ENCODE measurements at places on chromosomes 1 and 21. TPM values are rescaled to one million over a fixed set of nuclear protein-coding genes. Genes with fewer than 3 reads are reported as not detected.

DNA sequence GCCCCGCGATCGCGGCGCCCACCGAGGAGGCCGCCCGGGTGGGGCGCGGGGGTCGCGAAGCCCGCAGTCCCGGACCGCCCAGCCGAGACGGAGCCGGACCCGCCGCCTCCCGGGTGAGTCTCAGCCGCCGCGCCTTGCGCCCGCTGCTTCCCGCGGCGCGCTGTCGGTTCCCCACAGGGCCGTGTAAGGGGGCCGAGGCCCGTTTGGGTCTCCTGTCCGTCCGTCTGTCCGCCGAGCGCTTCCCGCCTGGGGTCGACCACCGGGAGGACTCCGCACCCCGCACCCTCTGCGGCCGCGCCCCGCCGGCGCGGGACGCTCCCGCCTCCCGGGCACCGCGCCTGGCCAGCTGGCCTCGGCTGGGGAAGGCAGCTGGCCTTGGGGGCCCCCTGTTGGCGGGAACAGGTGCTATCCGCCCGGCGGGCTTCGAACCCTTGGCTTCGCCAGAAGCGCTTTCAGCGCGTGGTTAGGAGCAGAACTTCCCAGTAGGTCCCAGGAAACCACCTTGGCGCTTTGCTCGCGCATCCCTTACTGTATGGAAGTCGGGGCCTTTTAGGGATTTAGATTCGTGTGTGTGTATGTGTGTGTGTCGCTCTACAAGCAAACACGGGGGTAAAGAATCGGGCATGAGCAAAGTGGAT, 414 bp downstream of the TMEM51 start:
- peak; percentile 83 for DNase-seq

GRCh38 chr1:205604059-205604458, 27.8 kb downstream of the ELK4 start:
- no peak for DNase-seq

DNA sequence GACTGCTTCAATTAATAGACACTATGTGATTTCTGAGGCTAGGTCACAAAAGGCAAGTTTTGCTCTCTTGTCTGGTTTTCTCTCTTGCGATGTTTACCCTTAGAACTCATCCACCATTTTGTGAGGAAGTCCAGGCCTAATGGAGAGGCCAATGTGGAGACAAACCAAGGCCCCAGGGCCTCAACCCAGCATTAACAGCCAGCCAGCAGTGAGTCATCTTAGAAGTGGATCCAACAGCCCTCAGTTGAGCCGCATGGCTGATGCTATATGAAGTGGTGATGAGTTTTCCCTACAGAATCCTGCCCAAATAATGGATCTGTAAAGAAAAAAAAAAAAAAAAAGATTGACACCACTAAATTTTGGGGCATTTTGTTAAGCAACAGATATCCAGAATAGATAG, 95.1 kb downstream of the DNTTIP2 start:
- peak; percentile 58 for DNase-seq

DNA sequence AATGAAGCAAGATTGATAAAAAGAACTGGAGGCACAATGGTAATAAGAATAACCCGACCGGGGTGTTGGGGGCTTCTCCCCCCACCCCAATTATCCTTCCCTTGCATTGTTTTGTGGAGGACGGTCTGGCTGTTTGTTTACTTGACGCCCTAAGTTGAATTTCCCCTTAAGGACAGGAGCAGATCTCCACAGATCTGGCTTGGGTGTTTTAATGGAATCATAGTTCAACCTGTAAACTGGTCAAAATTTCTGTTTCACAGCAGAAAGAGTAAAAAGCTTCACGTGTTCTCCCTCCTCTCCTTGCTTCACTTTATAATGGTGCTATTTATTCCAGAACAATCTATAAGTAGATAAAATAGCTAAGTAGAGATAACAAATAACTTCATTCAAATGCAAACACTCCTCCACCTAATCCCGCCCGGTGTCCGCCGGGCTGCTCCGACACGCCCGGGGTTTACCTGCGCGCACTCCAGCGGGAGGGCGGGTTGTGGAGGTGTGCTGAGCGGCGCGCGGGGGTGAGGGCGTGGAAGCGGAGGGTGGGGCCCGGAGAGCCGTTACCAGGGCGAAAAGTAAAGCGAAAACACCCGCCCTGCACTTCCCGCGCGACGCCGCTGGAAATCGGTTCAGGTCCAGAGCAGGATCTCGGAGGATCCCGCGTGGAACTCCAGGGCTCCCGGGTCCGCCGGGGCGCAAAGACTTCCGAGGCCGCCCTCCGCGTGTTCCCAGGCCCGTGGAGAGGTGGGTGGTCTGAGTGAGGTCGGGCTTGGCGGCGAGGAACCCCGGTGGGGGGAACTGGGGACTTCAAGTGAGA, 2.0 kb upstream of the ATF3 start:
- DNase-seq, result peak; percentile 36

DNA sequence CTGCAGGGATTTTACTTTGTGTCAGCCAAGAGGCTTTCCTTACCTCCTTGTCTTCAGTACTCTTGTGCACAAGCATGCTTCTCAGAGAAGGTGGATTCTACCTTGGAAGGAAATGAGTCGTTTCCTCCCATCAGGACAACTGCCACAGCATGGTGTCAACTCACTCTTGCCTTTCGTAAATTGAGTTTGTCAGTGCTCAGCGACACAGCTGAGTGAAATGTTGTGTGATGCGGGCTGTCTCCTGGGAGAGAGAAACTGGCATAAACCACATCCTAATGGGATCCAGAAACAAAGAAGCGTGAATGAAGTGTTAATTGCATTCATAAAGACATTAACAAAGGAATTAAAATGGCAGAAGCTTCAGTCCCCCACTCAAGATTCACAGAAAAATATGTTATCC, 51.5 kb upstream of the SLC22A15 start:
- peak; percentile 23 for DNase-seq

Gene CAPN2
- 186 TPM for total RNA-seq

Gene OR10Z1
- not detected for total RNA-seq

Gene ADAMTS5
- total RNA-seq, result 3.1 TPM

Gene PYHIN1
- not detected for total RNA-seq

Gene FMO2
- not detected for total RNA-seq

All from Daoy (cell line).